ENCODE measurements at places on chromosomes 3 and 15. TPM values are rescaled to one million over a fixed set of nuclear protein-coding genes. Genes with fewer than 3 reads are reported as not detected.
A peak's percentile ranks its signal among the peaks of the same experiment; 100 is the strongest.

Gene CFAP44
- 9.1 TPM for total RNA-seq

Gene GPR87
- 9.0 TPM for total RNA-seq

Gene PSMD2
- 788 TPM for total RNA-seq

DNA sequence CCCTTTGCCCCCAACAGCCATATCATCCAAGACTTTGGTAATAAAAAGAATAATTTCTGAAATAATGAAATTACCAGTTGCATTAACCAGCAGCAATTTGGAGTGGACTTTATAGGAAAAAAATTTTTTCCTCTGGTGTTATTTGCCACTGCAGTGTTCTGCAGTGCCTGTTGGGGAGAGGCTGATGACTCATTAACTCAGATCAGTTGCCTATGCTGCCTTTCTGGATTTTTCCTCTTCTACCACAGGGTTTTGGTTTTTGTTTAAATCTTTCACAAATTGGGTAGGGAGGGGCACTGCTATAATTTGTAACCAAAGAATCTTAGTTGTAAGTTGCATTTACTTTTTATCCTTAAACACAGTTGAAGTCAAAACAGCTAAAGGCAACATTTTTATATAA is 22.7 kb downstream of the ATP6V1A start:
- H3K27me3 ChIP-seq = no peaks in the 10 kb centered on the region
- no peak overlapping the region for H3K4me3 ChIP-seq
- H3K4me1 ChIP-seq = peaks cover 11% of the 10 kb centered on the region
- H3K36me3 ChIP-seq = no peaks in the 10 kb centered on the region

DNA sequence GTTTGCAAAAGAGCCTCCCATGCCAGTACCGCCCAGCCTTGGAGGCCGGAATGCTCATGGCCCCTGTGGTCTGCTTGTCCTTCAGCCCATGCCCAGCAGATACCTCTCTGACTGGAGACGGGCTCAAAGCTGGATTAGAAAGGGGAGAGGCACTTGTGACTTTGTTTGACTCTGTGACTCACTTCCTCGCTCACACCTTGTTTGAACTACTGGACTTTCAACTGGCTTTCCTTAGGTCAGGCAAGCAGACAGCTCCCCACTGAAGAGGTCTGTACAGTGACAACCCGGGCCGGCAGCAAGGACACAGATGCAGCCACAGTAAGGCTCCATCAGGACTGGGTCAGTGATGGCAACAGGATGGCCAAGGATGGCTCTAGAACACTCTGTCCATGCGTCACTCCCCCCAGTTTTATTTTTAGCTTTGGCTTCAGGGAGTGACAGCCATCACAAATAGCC is 98.6 kb upstream of the ABHD17C start:
- peaks cover 44% of the 10 kb centered on the region for H3K4me1 ChIP-seq
- H3K27me3 ChIP-seq = no peaks in the 10 kb centered on the region
- DNase-seq = peak; percentile 47
- H3K36me3 ChIP-seq = no peaks in the 10 kb centered on the region
- peak overlapping the region; percentile 81 for H3K27ac ChIP-seq
- H3K4me3 ChIP-seq = no peak overlapping the region

DNA sequence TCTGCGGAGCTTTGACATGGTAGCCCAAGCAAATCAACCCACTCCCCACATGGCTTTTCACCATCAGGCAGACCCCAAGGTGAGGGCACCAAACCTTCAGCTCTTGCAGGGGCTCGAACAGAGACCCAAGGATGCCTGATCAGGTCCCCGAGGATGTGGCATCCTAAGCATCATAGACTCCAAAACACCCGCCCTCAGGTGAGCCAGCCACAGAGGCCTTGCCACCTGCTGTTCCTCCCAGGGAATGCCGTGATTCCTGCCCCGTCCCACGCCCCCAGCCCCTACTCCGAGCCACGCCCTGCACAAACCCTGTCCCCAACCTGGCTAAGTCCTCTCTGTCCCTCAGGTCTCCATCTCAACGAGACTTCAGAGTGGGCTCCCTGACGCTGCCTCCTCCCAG is 34.7 kb upstream of the SLC41A3 start:
- H3K36me3 ChIP-seq = no peaks in the 10 kb centered on the region
- no peak overlapping the region for H3K27ac ChIP-seq
- no peaks in the 10 kb centered on the region for H3K27me3 ChIP-seq

DNA sequence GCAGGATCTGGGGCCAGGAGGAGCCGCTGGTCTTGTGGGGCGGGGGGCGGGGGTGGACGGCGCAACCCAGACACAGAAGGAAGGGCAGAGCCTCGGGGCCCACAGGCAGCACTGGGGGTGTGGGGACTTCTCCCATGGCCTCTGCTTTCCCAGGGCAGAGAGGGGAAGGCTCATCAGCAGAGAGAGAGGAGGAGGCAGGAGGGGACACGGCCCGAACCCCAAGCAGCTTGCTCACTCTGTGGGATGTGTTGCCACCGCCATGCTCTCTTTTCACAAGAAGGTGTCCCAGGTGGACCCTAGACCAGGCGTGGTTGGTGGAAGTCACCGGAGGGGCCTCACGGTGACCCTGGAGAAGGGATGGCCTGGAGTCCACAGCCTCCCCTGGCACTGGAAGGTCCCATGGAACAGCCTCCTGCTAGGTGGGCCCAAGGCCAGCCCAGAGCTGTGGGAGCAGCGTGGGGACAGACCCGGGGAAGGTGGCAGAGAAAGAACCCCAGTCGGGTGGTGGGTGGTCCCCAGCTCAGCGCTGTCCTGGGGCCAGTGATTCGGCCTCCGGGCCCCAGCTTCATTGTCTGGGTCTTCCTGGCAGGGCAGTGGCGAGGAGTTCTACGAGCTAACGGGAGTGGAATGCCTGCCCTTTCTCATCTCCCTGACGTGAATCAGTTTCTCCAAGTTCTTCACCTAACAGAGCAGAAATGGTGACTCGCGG is 46.8 kb upstream of the PCSK6 start:
- no peak overlapping the region for H3K27ac ChIP-seq
- H3K4me3 ChIP-seq = no peak overlapping the region
- no peak for DNase-seq
- peaks cover 1% of the 10 kb centered on the region for H3K4me1 ChIP-seq
- no peaks in the 10 kb centered on the region for H3K27me3 ChIP-seq

DNA sequence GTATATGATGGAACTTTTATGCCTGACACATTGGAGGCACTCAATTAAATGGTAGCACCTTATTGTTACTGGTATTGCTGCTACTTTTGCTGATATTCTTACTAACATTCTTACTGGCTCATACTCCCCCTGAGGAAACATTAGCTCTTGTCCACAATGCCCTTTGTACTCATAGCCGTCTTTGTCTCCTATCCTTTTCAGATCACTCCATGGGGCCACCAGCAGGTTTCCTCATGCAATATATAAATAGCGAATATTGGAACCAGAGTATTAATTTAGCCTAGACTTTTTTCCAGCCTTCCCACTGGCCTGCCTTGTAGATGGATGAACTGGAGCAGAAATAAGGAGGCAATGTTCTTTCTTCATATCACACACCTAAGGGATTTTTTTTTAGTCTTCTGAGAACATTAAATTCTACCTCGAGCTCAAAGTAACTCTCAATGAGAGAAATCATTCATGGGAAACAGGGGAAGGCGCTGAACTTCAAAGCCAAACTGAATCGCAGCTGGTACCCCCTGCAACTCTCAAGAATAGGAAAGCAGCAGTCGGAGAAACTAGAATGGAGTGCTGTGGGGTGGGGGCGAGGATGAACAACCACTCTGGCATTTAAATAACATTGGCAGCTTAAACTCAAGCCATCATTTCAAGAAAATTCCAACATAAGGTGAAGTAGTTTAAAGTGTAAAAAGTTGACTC is 300.3 kb downstream of the TAFA4 start:
- no peak for DNase-seq
- no peaks in the 10 kb centered on the region for H3K36me3 ChIP-seq
- no peak overlapping the region for H3K27ac ChIP-seq
- no peaks in the 10 kb centered on the region for H3K4me1 ChIP-seq

GRCh38 chr3:149771652-149772271 is 19.5 kb upstream of the COMMD2 start:
- no peak overlapping the region for H3K4me3 ChIP-seq
- no peaks in the 10 kb centered on the region for H3K4me1 ChIP-seq
- H3K27ac ChIP-seq = no peak overlapping the region

GRCh38 chr3:155673421-155673820 is 71.5 kb downstream of the PLCH1 start:
- H3K4me1 ChIP-seq = no peaks in the 10 kb centered on the region
- DNase-seq = peak; percentile 13
- H3K27me3 ChIP-seq = no peaks in the 10 kb centered on the region
- no peaks in the 10 kb centered on the region for H3K36me3 ChIP-seq
- H3K27ac ChIP-seq = no peak overlapping the region
- H3K4me3 ChIP-seq = no peak overlapping the region

DNA sequence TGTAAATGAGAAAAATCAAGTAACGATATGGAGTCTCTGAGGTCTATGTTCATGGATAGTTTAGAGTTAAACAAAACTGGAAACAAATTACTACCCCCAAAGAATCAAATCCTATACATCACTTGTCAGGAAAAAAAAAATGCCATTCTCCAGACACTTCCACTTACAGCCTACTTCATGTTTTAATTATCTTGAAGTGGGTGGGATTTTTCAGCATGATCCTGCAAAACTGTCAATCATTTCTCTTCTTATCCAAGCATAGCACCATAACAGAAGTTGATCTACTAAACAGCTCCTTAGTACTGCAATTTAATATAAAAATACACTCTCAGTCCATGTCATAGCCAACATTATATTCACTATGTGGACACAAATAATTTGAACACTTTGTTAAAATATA is 833.9 kb downstream of the TUSC7 start:
- DNase-seq = no peak
- no peaks in the 10 kb centered on the region for H3K27me3 ChIP-seq
- no peak overlapping the region for H3K4me3 ChIP-seq
- H3K4me1 ChIP-seq = peaks cover 11% of the 10 kb centered on the region
- no peaks in the 10 kb centered on the region for H3K36me3 ChIP-seq

GRCh38 chr15:54979964-54980363 is 216.8 kb downstream of the RSL24D1 start:
- H3K4me1 ChIP-seq = no peaks in the 10 kb centered on the region
- peaks cover 25% of the 10 kb centered on the region for H3K27me3 ChIP-seq
- DNase-seq = no peak
- no peaks in the 10 kb centered on the region for H3K36me3 ChIP-seq

DNA sequence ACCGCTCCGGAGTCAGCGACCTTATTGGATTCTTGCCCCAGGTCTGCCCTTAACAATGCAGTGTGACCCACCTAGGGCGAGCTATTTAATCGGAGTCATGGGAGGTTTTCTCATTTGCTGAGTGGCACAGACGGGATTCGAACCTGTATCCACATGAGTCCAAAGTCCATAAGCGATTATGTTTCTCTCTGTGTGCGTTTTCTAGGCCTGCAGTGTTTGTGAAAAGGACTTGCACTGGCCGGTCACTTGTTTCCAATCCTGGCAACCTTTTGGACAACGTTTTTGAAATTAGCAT is 691 bp upstream of the HDGFL3 start:
- H3K4me1 ChIP-seq = peaks cover 4% of the 10 kb centered on the region
- no peak for DNase-seq
- no peaks in the 10 kb centered on the region for H3K36me3 ChIP-seq
- no peaks in the 10 kb centered on the region for H3K27me3 ChIP-seq
- no peak overlapping the region for H3K27ac ChIP-seq

DNA sequence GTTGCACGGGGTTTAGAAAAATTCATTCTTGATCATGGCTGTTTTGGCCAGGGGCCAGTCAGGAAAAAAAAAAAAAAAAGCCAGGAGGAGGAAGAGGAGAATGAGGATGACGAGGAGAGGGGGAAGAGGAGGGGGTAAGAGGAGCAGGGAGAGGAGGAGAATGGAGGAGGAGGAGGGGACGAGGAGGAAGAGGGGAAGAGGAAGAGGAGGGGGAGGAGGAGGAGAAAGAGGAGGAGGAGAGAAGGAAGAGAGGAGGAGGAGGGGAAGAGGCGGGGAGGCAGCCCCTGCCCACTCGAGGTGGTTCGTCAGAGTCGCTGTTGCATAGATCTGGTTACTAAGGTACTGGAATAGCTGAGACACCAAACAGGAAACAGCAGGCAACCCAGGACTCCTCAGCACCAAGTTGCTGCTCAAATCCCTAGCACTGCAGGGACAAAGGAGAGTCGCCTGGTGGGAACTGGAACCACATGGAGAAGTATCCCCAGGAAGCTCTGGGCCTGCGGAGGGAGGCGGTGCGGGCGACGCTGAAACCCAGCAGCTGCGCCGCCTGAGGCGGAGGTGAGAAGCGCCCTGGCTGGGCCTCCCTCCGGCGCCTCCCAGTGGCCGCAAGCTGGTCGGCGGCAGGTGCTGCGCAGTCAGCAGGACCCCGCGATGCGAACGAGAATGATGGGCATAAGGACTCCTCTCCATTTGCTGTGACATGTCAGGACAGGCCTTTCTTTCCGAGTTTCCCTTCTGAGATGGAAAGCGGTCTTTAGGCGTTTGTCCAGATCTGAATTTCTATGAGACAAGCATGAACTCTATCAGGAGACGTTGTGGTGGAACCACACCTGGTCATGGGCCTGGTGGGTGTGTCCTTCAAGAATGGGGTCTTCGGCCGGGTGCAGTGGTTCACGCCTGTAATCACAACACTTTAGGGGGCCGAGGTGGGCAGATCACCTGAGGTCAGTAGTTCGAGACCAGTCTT is 17.5 kb downstream of the FAM240A start:
- H3K4me1 ChIP-seq = no peaks in the 10 kb centered on the region
- no peak overlapping the region for H3K27ac ChIP-seq
- H3K4me3 ChIP-seq = peak overlapping the region; percentile 7
- DNase-seq = peak; percentile 77
- no peaks in the 10 kb centered on the region for H3K27me3 ChIP-seq

- H3K27ac ChIP-seq = no peak overlapping the region
- no peaks in the 10 kb centered on the region for H3K4me1 ChIP-seq
- H3K4me3 ChIP-seq = no peak overlapping the region
- DNase-seq = no peak
- 0 out of 2 replicates have a peak, but pooled peaks cover 6% of the 10 kb centered on the region for H3K36me3 ChIP-seq
Measured at GRCh38 chr15:36926427-36926825, 173.9 kb downstream of the MEIS2 start.

Data from PC-9 (cell line).